ENCODE measurements at places on chromosomes 5 and 9.

DNA sequence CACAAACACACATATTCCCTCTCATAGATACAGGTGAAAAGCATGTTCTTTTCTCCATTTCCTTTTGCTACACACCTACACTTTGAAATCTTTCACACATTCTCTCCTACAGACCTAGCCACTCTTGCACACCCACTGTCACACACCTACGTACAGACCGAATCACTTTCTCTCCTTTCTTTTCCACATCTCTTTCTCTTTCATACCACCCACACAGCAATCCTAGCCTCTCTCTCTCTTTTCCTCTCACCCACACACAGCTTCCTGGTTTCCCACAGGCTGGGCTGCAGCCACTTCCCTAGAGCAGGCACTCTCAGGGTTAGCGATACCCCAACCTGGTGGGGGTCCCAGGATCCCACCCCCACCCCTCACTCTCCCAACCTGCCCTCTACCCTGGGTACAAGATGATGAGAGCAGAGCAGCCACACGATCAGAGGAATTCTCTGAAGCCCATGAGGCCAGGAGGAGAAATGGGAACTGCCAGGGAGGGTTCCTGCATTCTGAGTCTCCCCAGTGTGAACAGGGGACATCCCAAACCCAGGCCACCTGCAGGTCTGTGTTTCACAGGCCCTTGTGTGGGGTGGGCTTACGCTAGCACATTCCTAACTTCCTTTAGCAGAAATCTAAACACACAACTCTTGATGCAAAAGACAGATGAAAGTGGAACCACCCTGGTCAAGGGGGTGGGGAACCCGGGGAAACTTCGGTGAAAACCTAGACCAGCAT, 17.1 kb upstream of the SYNPO start:
- DNase-seq, result no peak

DNA sequence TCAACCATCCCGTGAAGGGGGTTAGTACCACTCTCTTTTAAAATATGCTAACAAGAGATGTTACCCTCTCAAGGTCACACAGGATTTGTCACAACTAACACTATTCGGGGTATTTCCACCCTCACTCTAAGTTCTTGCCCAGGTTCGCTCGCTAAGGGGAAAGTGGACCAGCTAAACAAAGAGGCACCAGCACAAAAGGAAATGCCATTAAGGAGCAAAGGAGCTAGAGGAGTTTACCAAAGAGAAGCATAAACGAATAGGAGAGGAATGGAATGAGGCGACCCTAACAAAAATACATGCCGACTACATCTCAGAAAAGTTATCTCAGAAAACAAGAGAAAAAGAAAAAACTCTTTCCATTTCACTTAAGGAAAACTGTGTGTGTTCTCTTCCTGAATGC, 170.9 kb downstream of the DCP2 start:
- no peak for DNase-seq

DNA sequence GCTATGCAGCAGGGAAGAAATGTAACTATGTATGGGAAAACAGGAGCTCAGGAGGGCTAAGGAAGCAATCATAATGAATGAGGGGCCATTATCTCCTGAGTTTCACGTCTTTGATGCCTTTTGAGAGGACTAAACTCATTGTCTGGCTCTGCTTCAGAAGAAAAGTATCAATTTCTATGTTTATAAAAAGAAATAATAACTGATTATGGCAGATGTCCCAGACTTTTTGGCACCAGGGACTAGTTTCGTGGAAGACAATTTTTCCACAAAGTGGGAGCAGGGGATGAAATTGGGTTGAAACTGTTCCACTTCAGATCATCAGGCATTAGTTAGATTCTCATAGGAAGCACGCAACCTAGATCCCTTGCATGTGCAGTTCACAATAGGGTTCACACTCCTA, 8.7 kb upstream of the IL7R start:
- DNase-seq, result no peak

- DNase-seq, result no peak
These were observed 21.9 kb downstream of the CD14 start for GRCh38 chr5:140611020-140611521.

- no peak for DNase-seq
These were observed 16.8 kb downstream of the SERINC5 start for GRCh38 chr5:80238778-80239679.

DNA sequence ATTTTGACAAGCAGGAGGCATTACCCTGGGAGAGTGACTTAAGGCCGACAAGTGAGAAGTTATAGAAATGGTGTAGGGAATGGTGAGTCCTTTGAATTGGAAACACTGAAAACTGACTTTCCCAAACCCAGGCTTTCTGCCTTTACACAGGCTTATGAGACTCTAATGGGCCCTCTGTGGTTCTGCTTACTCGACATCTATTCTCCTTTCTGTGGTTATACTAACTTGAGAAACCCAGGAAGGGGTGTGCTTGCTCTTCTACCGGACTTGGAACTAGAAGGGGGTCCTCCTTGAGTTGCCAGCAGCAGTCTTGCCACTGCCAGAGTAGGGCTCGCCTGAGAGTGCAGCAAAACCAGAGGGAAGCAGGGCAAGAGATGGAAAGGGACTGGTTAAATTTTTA, 63.3 kb downstream of the FYB1 start:
- no peak for DNase-seq

- DNase-seq, result no peak
These were observed 66.9 kb downstream of the ZCCHC7 start for GRCh38 chr9:37187292-37187691.

DNA sequence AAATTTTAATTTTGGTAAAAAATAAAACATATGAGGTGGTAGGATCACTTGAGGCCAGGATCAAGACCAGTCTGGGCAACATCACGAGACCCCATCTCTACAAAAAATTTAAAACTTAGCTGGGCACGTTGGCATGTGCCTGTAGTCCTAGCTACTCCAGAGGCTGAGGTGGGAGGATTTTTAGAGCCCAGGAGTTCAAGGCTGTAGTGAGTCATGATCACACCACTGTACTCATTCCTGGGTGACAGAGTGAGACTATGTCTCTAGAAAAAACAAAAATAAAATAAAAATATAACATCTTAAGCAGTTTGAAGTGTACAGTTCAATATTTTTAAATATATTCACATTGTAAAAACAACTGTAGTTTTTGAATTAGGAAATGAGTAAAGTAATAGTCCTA, 108.3 kb downstream of the SMIM15 start:
- no peak for DNase-seq

GRCh38 chr9:98970532-98971041, 26.9 kb downstream of the COL15A1 start:
- no peak for DNase-seq

- no peak for DNase-seq
These were observed 9.9 kb downstream of the MYOZ3 start for GRCh38 chr5:150670948-150671310.

DNA sequence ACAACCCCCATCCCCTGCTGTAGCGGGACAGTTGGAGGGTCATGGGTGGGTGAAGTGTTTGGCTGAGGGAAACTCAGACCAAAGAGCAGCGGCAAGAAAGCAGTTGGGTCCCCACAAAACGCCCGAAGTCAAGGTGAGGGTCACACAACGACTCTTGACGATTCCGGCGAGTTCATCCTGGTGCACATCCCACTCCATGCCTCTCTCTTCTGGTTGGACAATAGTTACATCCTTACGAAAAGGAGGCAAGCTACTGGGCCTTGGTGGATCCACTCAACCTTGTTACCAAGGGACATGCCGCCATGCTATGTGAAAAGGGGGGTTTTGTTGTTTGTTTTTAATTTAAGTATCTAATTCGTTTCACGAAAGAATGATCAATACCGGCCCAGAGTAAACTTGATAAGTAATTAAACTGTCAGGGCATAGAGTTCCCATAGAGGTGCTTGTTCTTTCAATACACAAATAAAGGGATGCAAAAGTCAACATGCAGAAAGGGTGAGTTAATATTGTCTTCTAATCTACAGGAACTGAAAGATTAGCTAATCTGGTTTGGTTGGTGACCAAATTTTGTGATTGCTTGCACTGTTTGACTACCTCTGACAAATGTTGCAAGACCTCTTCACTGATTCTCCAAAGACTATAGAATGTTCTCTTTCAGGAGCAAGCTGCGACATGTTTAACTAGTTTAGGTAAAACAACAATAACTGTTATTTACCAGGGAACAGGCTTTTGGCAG, 732 bp upstream of the SMIM15 start:
- no peak for DNase-seq

GRCh38 chr9:123835821-123836220, 94.1 kb downstream of the DENND1A start:
- DNase-seq, result no peak

DNA sequence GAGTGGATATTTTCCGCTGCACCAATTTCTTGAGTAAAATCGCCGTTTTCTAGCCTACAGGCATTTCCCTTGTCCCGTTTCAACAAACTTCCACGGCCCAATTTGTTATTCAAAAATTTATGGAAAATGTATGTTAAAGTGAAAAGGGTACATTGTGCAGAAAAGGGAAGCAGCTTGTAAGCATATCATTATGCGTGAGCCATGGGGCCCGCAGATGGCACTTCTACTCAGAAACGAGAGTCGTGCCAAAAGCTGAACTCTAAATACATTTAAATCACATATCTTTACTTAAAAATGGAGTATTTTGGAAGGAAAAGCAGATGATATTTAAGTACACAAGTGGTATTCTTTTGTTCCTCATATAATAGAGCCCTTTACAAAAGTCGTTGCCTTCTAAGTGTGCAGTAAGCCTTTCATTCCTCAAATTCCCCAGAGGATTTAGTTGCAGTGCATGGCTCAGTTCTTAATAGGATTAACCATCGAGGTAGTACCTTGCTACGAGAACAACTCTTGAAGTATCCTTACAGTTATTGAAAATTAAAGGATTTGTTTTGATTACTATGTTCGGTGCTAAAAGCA, 1227.2 kb upstream of the WWC1 start:
- DNase-seq, result no peak

DNA sequence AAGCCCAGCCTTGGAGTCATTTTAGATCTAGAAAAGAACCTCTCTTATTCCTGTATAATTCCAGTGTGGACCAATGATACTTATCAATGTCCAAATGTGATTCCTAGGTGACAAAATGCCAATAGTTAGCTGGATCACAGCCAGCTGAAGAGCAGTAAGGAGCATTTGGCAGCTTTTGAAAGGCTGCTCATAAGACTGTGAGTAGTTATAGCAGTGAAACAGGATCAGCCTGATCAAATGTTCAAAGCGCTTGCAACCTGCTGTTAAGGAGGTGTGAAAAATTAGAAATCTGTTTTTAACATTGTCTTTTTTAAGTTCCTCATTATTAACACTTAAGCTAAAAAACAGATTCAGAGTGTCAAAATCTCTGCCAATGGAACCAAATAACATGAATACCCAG, 85.1 kb downstream of the SSBP2 start:
- no peak for DNase-seq

- no peak for DNase-seq
These were observed 645.2 kb upstream of the RGMB start for GRCh38 chr5:98128271-98128670.

DNA sequence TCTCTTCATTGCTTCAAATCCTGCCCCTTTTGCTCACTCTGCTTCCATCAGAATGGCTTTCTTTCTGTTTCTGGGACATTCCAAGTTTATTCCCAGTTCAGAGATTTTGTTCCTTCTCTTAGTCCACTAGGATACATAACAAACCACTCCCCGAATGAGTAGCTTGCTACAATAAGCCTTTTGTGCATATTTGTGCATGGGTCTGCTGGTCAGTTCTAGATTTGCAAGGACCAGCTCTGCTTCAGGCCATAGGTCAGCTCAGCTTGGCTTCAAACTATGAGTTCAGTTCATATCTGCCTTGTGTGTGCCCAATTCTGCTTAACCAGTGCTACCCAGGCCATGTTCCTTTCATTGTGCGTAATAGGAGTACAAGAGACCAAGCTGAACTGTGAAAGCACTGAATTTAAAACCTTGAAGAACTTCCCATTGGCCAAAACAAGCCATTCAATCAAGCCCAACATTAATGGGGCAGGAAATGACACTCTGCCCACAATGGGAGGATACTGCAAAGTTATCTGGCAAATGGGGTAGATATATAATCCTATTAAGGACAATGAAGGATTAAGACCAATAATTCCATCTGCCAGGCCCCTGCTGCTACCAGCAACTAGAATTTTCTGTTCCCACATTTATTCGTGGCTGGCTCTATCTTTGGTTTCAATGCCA, 328.8 kb downstream of the PRELID2 start:
- no peak for DNase-seq

- no peak for DNase-seq
These were observed 446.9 kb upstream of the CD180 start for GRCh38 chr5:67643536-67643935.

DNA sequence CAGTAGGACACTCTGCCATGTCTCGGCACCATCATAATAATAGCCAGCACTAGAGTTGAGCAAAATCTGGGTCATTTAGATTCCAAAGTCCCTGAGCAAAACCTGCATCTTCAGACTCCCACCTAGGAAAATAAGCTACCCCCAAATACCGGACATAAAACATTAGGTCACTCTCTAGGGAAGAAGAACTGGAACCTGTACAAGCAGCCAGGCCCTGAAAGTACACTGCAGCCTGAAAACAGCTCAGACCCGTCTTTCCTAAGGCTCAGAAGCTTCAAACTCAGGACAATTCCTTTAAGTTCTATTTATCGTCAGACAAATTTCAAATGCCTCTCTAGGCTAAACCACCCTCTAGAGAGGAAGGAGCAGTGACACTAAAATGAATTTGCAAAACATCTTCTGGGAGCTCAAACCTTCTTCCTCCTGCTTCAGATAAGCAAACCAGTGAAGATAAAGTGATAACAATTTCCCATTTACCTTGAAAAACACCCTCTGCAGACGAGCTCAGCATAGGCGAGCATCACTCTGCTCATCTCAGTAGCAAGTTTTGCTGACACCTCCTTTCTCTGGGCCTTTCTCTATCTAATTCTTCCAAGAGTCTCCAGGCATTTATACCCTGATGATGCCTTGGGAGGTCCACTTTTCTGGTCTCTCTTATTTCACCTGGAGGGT, 34.0 kb downstream of the ADAM19 start:
- DNase-seq, result no peak

DNA sequence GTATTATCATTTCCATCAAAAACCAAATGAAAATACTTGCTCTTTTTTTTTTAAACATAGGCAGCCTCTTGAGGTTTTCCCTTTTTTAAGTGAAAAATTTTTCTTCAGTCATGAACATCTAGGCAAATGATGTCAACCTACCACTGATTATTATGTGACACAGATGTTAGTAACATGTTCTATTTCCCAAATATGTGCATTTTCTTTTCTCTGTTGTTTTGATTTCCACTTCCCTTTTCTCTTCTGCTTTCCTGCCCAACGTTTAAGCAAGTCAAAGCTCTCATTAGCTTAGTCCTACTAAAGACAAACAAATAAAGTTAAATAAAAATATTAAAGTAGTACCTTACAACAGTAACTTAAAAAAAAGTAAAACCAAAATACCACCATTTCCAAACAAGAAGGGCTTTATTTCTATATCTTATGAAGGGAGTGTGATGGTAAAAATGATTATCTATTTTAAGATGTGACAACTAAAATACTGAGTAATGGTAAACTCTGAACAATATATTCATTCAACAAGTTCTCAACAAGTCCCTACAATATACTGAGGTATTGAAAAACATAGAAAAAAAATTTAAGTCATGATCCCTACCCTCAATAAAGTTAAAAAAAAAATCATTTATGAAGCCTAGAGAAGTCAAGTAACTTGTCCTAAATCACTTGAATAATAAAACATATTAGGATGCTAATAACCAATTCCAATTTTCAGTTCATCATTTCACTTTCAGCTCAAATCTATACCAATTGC, 9.4 kb downstream of the SLC38A9 start:
- DNase-seq, result no peak

All from effector memory CD4-positive, alpha-beta T cell (primary cell).